ENCODE measurements at places on chromosomes 11 and 22. TPM values are rescaled to one million over a fixed set of nuclear protein-coding genes. Genes with fewer than 3 reads are reported as not detected.

- DNase-seq = no peak
Observed at GRCh38 chr22:23192558-23192957, 12.2 kb downstream of the BCR start.

GRCh38 chr11:10650630-10651029 is 42.9 kb downstream of the IRAG1 start:
- no peak for DNase-seq

GRCh38 chr11:126081915-126082250 is 19.2 kb upstream of the CDON start:
- no peak for DNase-seq

The FBLN1 gene
- total RNA-seq = 0.63 TPM

- DNase-seq = no peak
Observed at GRCh38 chr22:26893173-26894110, 236.1 kb downstream of the MIAT start.

GRCh38 chr11:64409707-64410403 is 50.9 kb downstream of the RPS6KA4 start:
- DNase-seq = no peak

The KCNQ1OT1 gene
- 3.2 TPM for total RNA-seq

GRCh38 chr11:75677275-75677674 is 8.4 kb upstream of the MAP6 start:
- no peak for DNase-seq

- no peak for DNase-seq
Observed at GRCh38 chr11:33001751-33002542, 13.7 kb upstream of the DEPDC7 start.

- no peak for DNase-seq
Observed at GRCh38 chr11:15212876-15213275, 98.2 kb downstream of the INSC start.

GRCh38 chr11:125569915-125570621 is 791 bp downstream of the EI24 start:
- peak; percentile 48 for DNase-seq

DNA sequence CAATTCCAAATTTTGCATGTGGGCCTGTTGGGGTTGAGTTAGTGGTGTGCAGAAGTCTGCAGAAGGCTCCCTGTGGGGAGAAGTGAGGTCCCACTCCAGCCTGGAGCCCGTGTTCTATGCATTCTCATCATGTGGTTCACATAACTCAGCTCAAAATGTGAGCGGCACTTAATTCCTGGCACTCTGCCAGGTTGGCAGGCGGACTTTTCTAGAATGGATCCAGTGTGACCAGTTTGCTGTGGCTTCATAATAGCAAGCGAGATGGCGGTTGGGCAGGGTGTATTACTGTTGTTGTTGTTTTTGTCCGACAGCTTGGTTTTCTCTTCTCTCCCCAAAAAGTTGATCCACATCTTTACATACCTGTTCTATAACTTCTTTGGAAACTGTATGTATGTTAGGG is 146.8 kb upstream of the TTC12 start:
- peak; percentile 17 for DNase-seq

GRCh38 chr22:43726322-43726721 is 85.8 kb downstream of the EFCAB6 start:
- DNase-seq = no peak

The TCN2 gene
- total RNA-seq = 13.2 TPM

DNA sequence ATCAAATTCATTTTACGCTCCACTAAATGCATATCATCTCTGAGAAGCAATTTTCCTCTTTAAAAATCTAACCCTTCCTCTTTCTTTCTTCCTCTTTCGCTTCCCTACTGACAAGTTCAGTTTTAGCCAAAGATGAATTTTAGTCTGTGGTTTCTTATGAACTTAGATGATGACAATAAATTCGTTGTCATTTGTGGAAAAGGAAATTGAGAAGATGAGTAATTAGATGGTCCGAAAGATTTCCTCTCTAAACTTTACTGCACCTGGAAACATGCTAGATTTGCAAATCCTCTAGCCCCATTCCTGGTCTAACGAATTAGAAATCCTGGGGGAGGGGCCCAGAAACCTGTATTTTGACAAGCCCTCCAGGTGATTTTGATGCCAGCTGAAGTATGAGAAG is 855.4 kb upstream of the CHORDC1 start:
- DNase-seq = no peak

GRCh38 chr11:60634126-60634525 is 65.3 kb upstream of the MS4A8 start:
- peak; percentile 12 for DNase-seq

DNA sequence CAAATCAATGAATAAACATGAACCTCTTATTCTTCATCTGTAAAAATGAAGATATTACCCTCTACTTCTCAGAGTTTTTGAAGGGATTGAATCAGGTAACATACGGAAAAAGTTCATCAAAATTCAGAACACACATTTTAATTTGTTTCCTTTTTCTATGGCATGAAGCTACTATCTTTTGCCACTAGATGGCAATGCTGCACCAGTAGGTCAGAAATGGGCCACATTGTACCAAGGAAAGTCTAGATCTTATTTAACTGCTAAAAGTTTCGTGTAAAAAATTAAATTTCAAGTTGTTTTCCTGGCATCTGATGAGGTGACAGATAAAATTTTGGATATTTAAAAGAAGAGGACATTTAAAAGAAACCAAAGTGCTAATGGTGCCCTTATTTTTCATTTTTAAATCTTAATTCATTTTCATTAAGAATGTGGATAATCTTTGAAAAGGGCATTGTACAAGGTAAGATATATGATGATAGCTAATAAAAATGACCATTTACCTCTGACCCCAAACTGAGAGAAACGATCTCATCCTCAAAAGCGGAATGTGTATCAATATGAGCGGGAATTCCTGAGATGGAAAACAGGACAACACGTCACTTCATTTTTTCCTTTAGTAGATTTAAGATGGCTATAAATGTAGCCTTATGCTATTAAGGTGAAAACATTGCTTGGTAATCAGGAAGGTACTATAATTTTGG is 16.1 kb downstream of the ALKBH8 start:
- peak; percentile 58 for DNase-seq

The MS4A12 gene
- not detected for total RNA-seq

DNA sequence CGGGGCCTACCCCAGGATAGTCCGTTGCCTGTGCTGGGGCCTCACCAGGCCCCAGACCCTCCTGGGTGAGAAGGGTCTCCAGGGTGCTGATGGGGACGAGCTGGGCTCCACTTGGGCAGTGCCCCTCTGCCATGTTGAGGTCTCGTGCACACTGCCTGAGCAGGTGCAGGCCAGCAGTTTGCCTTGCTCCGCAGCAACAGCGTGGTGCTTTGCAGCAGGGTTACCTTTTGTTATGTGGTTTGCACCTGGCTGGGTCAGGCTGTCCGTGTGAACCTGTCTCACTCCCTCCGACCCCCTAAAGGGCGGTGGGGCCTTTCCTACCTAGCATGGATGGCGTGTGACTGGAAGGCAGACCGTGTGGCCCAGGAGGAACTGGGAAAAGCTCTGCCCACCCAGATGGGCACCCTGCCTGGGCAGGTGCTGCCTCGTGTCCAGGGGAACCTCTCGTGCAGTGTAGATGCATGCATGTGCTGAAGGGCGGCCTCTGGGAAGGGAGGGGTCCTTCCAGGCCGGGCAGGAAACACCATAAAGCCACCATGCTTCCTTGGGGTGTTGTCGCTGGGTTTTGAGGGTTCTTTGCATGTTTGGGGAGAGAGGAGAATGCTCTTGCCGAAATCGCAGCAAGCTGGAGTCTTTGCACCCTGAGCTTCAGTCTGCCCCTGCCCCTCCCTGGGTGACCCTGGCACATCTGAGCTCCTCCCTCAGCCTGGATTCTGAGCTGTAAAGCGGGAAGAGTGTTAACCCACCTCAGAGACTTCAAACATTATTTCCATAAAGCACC is 75.4 kb upstream of the PPARA start:
- DNase-seq = no peak

DNA sequence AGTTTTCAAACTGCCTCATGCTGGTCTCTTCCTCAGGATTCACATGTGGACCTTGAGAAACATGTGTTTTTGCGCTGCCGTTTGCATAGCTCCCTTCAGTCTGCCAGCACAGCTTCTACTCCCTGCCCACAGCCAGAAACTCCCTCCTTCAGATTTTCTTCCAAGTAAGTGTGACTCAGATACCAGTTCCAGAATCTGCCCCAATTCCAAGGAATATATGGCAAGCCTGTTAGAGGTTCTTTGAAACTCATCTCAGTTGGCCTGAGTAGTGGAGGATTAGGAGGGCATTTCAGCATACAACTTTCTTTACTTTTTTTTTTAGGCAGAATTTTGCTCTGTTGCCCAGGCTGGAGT is 67.1 kb downstream of the SNX19 start:
- no peak for DNase-seq

The EFCAB6 gene
- total RNA-seq = 0.08 TPM

The UBQLN3 gene
- not detected for total RNA-seq

- peak; percentile 54 for DNase-seq
Observed at GRCh38 chr11:1260023-1260501, 37.2 kb downstream of the MUC5B start.

DNA sequence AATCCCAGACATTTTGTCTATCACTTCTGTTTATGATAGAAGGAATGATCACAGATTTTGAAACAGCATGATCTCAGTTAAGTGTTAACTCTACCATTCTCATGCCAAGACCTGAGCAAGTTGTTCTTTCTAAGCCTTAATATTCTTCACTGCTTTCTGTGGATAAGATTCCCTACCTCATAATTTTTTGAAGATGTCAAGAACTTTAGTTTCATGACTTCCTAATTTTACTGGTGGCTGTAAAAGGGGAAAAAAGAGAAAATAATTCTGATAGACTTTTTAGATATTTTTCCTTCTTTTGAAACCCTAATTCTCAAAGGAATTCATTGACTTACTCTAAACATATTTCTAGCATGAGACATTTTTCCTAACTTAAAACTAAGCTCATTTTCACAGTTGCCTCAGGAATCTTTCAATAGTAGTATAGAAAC is 520.0 kb upstream of the LUZP2 start:
- DNase-seq = no peak

- no peak for DNase-seq
Observed at GRCh38 chr11:76677458-76677765, 6.9 kb upstream of the LRRC32 start.

The NAV2 gene
- 0.05 TPM for total RNA-seq
